ENCODE measurements at places on chromosomes 12 and 14.

DNA sequence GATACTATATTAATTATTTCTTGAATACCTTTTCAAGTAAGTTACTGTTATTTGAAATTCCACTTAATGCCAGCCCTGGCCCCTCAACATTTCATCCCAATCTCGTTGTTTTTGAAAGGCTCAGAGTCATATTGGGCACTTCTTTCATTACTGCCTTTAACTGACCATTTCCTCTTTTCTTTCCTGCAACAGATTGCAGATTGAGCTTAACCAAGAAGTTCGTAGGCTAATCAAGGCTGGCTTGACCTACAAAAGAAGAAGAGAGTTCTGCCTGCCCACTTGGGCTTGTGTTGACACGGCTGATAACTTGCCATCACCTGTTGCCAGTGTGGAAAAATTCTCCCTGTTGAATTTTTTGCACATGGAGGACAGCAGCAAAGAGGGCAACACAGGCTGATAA lies 91.0 kb downstream of the FLRT2 start:
- DNase-seq: no peak

GRCh38 chr12:15956413-15957185 lies 45.5 kb downstream of the DERA start:
- DNase-seq: no peak

- no peak for DNase-seq
Observed at GRCh38 chr12:25743679-25744215, 190.7 kb upstream of the LMNTD1 start.

- DNase-seq: no peak
Observed at GRCh38 chr14:89194376-89194775, 222.7 kb downstream of the FOXN3 start.

DNA sequence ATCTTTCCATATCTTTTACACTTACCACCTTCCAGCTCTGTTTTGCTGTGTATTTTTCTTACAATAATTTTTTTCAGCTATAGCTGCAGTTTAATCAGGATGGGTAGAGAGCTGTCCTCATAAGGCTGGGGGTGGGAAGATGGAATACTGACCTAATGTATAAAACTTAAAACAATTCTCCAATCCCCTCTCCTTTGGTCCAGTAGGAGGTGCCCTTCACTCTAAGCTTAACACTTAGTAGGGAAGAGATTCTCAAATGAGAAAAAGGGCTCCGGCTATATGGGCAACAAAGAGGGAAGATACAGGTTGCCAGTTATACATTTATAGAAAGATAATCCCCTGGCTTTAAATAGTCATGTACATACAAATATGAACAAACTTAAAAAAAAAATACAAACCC lies 2.8 kb downstream of the ORMDL2 start:
- no peak for DNase-seq

- DNase-seq: no peak
Observed at GRCh38 chr14:50347521-50347920, 35.4 kb downstream of the DMAC2L start.

DNA sequence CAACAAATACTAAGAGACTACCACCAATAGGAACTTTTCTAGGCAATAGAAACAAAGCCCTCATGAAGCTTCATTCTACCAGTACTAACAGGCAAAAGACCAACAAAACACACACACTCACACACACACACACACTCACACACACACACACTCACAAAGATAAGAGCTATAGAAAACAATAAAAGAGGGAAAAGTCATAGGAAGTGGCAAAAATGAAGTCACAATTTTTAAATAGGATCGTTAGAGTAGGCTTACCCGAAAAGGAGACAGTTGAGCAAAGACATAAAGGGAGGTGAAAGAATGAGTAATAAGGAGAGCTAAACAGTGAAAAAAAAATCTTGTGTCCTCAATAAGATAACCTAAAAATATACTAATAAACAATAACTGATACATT lies 66.5 kb downstream of the C2CD5 start:
- no peak for DNase-seq

DNA sequence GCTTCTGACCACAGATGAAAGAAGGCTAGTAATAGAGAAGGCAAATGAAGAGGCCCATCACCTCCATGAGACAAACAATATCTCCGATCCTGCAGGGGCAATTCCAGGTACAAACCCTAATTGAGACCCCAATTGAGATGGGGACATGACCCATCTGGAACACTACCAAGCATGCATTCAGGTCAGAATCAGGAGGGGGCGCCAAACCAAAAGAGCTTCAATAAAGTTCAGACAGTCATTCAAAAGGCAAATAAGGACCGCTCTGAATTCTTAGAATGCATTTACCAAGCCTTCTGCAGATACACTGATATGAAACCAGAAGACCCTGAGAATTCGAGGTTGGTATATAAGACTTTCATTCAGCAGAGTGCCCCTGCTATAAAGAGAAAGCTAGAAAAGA lies 10.2 kb upstream of the EDDM3B start:
- DNase-seq: peak; percentile 12

DNA sequence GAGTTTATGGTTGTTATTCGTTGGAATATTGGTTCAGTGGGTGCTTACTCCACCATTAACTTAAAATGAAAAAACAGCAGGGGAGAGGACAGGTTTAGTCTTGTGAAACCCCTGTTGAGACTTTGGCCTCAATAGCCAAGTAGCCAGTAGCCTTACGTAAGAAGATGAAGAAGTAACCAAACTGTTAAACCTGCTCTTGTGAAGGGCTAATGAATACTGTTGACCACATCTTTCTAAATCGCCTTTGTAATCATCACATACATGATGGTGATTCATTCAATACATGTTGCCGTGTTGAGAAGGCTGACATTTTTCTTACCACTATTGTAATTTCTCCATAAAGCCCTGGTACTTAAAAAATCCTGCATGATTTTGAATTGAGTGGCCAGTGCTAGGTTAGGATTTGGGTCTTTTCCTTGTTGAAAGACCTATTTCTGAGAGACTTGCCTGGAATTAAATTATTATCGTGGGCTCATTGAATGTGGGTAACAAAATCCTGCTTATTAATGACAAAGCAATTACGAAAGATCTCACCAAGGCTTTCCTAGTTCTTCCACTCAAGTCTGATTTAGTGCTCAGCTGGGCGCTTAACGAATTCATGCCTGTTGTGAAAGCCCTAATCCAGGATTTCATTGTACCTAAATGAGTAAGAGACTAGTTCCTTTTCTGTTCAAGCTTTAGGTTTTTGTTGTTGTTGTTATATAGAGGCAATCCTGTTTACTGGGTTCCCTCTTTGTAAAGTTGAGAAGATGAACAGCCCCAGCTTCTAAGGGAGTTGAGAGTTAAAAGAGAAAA lies 333.1 kb downstream of the FUT8 start:
- no peak for DNase-seq

DNA sequence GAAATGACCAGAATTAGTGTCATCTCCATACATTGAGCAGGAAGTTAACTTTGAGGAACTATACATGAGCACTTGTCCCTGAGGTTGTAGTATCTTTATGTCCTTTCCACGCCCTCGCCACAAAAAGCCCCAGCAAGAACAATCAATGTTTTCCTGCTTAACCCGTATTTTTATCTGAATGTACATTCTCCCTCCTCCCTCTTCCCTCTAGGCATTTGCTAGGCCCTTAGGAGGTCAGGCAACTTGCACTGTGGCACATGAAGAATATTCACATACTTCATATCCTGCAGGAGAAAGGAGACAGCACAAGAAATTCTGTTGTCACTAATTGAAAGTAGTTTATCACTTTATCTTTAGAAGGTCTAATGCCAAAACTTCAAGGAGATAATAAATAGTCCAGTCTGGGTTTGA lies 18.1 kb upstream of the DUSP6 start:
- DNase-seq: no peak

- no peak for DNase-seq
Observed at GRCh38 chr12:11321980-11322379, 11.7 kb upstream of the PRB4 start.

- DNase-seq: no peak
Observed at GRCh38 chr12:48907245-48907644, 18.0 kb downstream of the FKBP11 start.

GRCh38 chr14:100490252-100490651 lies 97.0 kb downstream of the BEGAIN start:
- DNase-seq: no peak

DNA sequence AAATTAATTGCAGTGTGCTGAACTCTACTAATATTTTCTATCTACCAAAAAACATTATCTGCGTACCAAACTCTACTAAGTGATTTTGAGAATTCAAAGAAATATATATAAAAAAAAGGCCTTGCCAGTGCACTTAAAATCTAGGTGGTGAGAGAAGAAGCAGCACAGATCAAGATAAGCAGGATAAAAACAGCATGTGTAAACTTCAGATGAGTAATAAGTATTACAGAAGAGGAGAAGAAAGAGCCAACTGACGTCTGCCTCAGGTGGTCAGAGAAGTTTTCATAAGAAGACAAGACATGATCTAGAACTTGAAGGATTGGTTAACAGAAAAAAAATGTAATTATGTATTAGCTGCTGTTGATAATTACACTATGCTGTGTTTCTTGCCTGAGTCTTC lies 166.4 kb downstream of the DUSP6 start:
- DNase-seq: no peak

GRCh38 chr12:5200278-5201087 lies 156.8 kb downstream of the KCNA5 start:
- no peak for DNase-seq

DNA sequence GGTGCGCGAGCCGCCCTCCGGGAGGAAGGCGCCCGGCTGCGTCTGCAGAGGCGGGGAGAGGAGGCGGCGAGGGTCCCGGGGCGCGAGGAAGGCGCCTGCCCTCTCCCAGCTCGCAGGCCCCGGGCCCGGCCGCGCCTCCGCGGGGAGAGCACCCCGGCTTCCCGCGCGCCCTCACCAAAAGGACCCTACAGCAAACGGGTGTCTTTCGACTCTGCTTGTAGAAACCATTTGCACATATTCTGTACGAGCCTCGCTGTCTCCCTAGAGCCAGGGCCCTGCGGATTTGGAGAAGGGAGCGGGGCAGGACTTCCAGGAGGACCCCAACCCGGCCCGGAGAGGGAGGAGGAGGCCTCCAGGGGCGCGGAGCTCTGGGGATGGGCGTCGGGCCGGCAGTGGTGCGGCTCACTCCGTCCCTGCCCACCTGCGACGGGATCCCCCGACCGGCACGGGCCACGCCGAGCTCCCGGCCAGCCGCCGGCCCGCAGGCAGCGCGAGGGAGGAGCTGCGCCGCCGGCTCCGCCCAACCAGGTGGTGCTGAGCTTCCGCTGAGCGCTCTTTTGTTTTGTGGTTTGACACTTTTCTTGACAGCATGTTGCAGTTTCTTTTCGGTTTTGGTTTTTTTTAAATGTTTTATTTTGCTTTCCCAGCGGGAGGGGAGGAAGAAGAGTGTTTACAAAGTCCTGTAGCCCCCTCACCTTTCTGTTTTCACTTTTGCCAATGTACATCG lies 103.3 kb upstream of the FKBP4 start:
- peak; percentile 50 for DNase-seq

GRCh38 chr12:87096082-87096585 lies 839.9 kb upstream of the MGAT4C start:
- DNase-seq: no peak

GRCh38 chr12:77133566-77133965 lies 68.2 kb upstream of the E2F7 start:
- no peak for DNase-seq

DNA sequence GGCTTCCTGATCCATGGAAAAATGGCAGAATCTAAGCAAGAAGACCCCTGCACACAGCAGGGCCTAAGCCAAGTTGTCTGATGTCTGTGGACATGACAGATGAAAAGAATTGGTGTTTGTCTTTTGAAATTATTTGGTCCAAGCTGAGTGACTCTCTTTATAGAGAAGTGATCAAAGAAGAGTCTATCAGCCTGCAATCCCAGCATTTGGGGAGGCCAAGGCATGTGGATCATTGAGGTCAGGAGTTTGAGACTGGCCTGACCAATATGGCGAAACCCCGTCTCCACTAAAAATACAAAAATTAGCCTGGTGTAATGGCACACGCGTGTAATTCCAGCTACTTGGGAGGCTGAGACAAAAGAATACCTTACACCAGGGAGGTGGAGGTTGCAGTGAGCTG lies 64.8 kb upstream of the TUNAR start:
- DNase-seq: no peak

GRCh38 chr14:76261371-76261811 lies 109.7 kb downstream of the GPATCH2L start:
- no peak for DNase-seq

- no peak for DNase-seq
Observed at GRCh38 chr12:120719496-120720233, 6.0 kb upstream of the ACADS start.

- peak; percentile 14 for DNase-seq
Observed at GRCh38 chr14:94945615-94946014, 175.7 kb upstream of the GSC start.

DNA sequence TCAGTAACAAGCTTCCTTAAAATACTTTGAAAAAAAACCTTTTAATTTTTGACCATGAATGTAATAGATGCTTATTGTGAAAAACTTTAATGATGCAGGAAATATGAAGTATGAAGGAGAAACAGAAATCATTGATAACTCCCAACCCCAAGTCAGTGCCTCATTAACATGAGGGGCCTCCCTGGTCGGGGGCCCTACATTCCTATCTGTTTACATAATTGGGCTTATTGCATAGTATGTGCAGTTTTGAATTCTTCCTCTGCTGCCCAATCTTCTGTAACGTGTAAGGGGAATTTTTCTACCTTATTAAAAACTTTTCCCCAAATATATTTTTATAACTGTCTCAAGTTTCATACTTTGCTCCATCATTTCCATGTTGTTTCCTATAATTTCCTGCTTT lies 63.0 kb downstream of the SLC25A47 start:
- DNase-seq: no peak

DNA sequence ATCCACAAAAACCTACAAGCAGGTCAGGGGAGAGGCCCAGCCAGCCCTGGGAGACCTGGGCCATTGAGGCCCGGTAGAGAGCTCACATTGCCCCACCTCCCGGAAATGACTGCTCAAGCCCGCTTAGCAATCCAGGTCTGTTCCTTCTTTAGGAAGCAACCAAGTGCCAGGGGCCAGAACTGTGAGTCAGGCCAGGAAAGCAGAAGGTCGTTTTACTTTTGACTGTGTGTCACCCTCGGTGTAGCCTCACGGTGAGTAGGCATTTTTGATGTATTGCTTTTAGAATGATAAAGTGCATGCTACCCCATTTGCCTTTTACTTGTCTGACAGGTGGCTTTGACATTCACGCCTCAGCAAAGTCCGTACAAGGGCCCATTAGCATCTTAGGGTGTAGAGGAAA lies 25.4 kb upstream of the PWP1 start:
- no peak for DNase-seq

- no peak for DNase-seq
Observed at GRCh38 chr12:108729612-108730364, 1.5 kb downstream of the CORO1C start.

GRCh38 chr12:132275110-132275531 lies 54.3 kb downstream of the GALNT9 start:
- DNase-seq: no peak

DNA sequence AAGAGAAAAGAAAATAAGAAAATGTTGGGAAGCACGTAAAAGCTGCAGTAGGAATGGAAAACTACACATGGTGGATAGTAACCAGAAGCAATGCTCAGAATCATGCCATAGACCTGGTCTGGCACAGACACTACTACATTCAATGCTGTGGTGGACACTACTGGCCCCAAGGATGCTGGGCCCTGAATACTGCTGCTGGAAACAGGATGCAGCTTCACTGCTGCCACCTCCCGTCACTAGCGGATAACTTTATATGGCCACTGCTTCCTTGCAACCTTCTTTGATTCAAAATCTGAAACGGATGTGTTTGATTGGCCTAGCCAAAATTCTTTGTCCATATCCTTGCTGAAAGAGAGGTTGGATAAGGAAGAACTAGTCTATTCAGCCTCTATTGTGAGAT lies 30.7 kb downstream of the ADCY6 start:
- DNase-seq: no peak

Measured in activated gamma-delta T cell treated with Interleukin-2 at 50 U/mL for 16 hours (primary cell).